Kasumi-1 (cell line): ENCODE measurements at places on chromosomes 4 and X.

- DNase-seq: no peak
These were observed 550.9 kb upstream of the NDST4 start for GRCh38 chr4:115664285-115664684.

DNA sequence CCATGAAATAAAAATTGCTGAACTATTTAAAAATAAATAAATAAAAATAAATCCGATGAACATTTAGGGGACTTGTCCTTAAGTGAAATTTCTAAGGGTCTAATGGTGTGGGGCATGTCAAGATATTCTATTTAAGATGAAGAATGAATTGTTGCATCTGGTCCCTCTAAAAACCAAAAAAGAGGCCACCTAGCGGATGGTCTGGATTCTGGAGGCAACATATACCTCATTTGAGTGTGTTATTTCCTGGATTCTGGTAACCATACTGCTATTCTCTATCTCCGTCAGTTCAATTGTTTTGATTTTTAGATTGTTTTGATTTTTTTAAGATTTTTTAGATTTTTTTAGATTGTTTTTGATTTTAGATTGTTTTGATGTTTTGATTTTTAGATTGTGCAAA, 28.3 kb downstream of the AGTR2 start:
- DNase-seq: no peak

GRCh38 chr4:88327665-88328064, 43.3 kb upstream of the PPM1K start:
- no peak for DNase-seq

- DNase-seq: no peak
These were observed 80.3 kb upstream of the NOCT start for GRCh38 chr4:138935135-138935807.

DNA sequence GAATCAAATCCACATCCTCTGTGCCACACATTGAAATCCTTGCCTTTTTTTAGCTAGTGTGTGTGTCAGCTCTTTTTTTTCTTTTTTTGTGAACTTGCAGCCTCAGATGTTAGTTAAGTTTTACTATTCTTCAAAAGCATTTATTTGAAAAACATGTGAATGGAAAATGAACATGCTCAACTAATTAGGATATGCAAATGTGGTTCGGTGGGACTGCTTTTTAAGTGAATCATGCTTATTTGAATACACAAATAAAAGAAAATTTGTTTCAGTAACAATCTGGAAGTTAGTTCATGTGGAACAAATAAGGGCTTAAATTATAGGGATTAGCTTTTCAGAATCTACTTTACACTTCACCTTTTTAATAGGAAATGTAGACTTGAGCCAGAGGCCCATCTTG, 751.5 kb upstream of the FAM241A start:
- no peak for DNase-seq

GRCh38 chr4:182906786-182907185, 10.4 kb downstream of the DCTD start:
- DNase-seq: no peak

DNA sequence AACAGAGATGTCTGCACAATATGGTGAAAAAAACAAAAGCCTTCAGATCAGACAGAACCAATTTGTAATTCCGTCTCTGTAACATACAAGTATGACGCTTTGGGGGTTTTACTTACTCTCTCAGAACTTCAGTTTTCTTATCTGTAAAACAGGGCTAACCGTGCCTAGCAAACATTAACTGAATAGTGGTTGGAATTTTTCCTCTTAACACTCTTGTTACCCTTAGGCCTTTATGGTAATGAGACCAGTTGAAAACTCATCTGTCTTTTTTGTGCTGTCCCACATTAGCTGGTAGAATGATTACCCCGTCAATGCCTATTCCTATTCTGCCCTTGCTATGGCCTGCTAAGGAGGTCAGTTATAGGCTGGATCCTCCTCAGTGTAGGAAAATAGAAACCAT, 4.5 kb upstream of the MYOZ2 start:
- no peak for DNase-seq

DNA sequence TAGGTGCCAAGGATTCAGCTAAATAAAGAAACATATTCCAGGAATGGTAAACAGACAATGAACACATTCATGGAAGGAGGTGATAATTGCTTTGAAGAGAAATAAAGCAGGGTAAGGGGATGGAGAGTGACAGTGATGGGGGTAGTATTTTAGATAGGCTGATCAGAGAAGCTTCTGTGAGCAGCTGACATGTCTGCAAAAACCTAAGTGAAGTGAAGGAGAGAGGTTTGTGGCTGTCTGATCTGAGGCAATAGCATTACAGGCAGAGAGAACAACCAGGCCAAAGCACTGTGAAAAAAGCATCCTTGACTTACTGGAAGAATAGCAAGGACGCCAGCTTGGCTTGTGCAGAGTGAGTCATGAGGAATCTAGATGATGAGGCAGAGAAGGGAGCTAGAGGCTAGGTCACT, 271.9 kb upstream of the GATB start:
- no peak for DNase-seq

DNA sequence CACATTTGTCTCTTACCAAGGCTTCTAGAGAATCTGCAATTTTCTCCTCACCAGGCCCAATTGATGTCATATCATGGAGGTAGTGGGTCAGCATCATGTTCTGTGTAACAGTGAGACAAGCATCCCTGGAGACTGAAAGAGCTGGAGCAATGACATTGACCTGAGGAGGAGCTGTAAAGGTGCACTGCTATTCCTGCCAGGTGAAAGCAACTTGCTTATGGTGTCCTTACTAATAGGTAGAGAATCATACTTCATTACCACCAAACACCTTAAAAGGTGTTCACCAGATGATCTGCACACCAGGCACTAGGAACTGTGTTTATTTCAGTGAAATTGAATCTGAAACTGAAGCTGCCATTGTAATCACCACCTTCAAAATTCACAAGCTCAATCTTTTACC, 188.7 kb downstream of the AFAP1 start:
- DNase-seq: no peak

DNA sequence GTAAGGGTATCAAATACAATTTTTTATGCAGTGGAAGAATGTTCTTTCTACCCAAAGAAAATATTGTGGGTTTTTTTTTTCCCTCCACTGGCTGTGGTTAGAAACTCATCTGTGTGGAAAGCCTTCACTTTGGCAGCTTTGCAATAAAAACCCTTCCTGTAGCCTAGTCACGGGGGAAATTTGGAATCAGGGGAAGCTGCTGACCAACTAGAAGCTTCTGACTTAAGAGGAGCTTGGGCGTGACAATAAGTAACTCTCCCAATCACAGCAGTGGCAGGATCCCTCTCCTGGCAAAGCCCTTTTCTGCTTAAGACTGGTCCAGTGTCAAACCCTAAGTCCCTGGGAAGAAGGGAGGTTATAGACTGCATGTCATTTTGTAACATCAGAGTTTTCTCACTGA, 87.9 kb downstream of the LRRC66 start:
- no peak for DNase-seq

- DNase-seq: no peak
These were observed 66.3 kb upstream of the STX18 start for GRCh38 chr4:4608214-4608537.

- no peak for DNase-seq
These were observed 92.7 kb downstream of the NAP1L3 start for GRCh38 chrX:93580634-93581033.

DNA sequence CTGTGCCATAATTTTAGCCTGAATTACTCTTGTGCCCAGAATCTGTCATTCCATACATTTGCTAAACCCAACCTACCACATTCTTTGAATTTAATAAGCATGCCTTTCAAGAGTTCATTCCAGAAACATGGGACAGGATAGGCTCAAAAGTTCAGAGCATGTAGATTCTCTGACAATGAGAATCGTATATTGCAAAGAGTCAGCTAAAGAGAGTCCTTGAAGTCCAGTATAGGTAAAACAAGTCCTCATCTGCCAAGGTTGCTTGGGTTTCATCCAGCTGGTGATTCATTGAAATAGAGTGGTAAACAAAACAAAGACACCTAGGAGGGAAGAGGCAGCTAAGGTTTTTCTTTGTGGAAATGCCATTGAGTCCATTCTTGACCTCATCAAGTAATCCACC, 249.3 kb upstream of the DIPK2B start:
- no peak for DNase-seq

GRCh38 chr4:140096483-140096861, 57.5 kb downstream of the MAML3 start:
- DNase-seq: no peak

- peak; percentile 14 for DNase-seq
These were observed 223.4 kb upstream of the PRPS2 start for GRCh38 chrX:12567857-12568256.
